ENCODE measurements at places on chromosomes 3 and 15.

GRCh38 chr3:72573051-72573450 lies 275.2 kb downstream of the SHQ1 start:
- DNase-seq, result no peak

DNA sequence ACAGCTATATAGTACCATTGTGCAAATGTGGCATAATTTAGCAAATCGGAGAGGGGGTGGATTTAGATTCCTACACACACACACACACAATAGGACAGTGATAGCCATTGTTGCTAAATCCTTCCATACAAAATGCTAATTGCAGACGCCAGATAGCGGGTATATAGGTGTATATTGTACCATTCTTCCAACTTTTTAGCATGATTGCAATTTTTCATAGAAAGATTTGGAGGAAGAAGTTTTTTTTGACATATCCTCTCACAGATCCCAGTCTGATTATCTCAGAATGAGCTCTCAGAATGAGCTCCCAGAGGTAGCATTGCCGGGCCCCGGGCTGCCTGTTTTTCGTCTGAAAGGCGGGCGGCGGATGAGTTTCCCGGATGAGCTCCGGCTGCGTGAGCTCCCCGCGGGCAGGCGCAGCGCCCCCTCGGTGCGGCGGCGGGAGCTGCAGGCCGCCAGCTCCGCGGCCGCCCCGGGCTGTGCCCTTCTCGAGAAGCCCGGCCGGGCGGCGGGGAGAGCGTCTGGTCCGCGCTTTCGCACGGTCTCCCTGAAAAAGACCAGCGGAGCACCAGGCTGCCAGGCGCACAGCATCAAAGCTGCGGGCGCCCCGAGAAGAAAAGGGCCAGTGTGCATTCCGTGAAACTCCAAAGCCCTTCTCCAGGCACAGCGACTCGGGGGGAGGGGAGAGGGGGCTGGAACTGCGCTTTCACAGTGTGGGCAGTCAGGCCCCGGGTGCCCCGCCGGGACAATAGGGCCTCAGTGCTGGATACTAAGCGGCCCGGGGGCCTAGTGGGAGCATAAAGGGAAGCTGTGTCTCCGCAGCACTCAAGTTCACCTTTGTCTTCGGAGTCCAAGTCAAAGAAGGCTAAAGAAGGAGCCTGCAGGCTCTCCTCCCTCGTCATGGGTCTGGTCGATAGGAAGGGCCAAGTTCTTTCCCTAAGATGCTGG lies 12.0 kb upstream of the SHC4 start:
- peak; percentile 33 for DNase-seq

GRCh38 chr15:55695432-55695831 lies 47.5 kb downstream of the PRTG start:
- no peak for DNase-seq

DNA sequence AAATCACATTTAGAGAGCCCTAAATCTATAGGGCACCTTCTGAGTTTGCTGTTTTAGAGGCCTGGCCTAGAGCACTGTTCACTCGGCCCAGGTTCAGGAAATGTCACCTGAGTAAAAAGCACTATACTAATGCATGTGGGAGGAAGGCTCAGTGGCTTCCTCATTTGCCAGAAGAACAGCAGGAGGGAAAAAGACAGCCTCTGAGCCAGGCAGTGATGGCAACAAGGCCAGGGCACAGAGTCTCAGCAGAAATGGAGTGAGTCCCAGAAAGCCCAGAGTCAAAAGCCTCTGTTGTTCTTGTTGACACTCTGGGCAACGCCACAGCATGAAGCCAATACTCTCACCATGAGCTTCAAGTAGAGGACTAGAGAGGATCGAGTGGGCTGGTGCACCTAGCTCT lies 25.9 kb downstream of the LTF start:
- no peak for DNase-seq

DNA sequence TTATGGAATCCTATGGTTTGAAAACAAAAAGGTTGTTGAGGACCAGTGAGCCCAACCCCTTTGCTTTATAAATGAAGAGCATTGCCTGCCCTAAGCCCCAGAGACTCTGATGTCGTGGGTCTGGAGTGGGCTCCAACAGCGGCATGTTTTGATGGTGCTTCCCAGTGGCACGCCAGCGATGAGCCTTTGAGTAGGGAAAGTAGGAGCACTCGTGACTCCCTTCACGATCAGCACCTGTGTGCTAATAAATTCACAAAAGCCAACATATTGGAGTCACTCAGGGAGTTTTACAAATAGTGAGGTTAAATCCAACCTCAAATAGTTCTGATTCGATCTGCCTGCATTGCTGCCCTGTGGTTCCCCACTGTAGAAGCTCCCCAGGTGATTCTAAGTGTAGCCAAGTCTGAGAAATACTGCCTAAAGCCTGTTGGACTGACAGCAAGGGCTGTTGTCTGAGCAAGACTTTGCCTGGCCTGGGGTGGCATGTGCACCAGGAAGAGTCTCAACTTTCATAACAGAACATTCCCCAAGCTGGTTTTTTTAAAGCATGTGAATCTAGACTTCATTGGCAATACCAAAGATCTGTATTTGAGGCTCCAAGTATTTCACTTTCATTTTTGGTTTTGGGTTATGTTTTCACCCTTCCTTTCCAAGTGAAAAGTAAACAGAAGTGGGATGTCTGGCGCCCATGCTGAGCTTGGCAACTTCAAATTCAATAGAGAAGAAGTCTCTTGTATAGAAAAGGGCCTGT lies 9.9 kb downstream of the CCR5 start:
- DNase-seq, result no peak

DNA sequence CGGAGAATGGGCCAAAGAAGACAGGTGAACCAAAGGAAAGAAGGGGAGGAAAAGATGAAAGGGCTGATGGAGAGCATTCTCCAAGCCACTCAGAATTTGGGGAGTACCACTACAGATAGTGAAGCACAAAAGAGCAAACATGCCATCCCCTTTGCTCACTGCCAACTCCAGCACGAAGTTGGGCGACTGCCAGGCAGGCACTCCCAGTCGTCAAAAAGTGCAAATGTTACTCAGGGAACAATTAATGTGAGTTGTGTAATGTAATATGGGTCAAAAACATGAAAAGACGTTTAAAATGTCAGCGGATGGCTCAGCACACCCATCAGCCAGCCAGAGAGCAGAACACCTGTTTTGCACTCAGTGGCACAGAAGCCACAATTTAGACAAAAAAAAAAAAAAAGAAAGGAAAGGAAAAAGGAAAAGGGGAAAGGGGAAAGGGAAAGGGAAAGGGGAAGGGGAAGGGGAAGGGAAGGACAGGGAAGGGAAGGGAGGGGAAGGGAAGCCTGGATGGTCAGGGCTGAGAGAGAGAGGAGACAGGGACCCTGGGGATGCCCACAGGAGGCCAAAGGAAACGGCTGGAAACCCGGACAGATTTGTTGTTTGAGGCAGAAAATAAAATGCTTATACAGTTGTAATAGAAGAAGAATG lies 82.7 kb downstream of the COL8A1 start:
- no peak for DNase-seq

DNA sequence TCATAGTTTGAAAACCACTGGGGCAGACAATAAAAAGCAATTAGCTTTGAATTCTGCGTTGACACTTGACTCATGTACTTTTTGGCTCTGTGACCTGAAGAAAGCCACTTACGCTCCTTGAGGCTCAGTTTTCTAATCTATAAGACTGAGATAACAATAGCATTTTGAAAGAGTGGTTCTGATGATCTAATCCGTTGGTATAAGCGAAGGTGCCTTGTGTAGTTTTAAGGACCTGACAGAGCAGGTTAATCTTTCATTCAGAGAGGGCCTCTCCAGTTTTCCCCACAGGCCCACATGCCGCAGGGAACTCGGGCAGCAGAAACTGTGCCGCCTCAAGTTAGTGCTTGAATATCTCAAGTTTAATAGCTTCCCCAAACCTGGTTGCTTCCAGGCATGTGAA lies 306.0 kb upstream of the GBE1 start:
- no peak for DNase-seq

- no peak for DNase-seq
These were observed 193.4 kb upstream of the RASGRP1 start for GRCh38 chr15:38758043-38758442.

DNA sequence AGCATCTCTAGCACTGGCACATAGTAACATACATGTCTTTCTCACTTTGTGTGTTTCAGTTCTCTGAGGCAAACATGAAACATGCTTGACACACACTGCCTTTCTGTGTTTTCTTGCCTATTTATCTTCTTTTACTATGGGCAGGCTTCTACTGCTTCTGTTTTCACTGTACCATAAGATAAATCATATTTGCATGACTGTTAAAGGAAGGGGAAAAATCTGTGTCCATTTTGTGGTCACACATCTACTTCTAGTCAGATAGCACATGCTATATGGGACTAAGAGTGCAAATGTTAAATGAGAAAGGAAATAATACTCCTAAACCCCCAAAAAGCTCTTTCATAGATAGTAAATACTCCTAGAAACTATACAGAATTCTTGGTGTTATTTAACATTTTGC lies 386.4 kb downstream of the ZBTB20 start:
- DNase-seq, result no peak

GRCh38 chr15:42595626-42596240 lies 20.3 kb downstream of the STARD9 start:
- no peak for DNase-seq

- no peak for DNase-seq
These were observed 26.8 kb downstream of the ESYT3 start for GRCh38 chr3:138461246-138461645.

DNA sequence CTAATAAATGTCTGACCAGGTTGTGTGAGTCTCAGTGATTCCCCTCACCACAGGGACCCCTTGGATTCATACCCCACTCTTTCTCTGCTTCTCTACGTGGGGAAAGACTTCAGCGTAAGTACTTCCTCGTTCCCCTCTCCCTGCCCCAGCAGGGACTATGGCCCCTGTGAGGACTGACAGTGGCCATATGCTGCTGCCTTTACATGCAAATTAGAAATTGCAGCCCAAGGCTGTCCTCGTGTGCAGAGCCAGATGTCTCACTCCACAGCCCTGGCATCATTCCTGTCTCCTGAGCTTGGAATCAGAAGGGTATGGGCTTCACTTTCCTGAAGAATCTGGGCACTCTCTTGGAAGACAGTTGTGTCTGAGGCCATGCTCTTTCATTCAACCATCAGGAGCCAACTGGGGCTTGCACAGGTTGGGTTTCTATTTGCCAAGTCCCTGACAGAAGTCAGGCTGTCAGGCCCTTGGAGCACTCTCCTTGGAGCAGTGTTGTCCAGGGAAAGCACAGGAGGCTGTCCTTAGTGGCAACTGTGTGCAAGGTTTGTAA lies 30.5 kb upstream of the IQCF2 start:
- no peak for DNase-seq

DNA sequence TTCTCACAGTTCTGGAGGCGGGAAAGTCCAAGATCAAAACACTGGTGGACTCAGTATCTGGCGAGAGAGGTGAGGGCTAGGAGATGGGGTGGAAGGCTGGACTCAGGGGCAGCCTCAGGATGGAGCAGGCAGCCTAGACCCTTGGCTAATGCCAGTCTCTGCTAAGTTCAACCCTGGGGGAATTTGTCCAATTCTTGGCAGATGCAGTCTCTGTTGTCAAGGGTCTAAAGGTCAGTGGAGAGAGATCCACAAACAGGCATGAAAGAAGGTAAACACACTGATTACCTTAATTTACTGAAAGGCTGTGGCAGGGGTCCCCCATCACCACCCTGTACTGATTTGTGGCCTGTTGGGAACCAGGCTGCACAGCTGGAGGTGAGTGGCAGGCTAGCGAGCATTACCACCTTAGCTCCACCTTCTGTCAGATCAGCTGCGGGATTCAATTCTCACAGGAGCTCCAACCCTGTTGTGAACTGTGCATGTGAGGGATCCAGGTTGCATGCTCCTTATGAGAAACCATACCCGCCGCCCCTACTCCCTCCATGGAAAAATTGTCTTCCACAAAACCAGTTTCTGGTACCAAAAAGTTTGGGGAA lies 32.5 kb upstream of the RHCG start:
- DNase-seq, result no peak

GRCh38 chr3:128263946-128264345 lies 110.7 kb downstream of the EEFSEC start:
- DNase-seq, result no peak

DNA sequence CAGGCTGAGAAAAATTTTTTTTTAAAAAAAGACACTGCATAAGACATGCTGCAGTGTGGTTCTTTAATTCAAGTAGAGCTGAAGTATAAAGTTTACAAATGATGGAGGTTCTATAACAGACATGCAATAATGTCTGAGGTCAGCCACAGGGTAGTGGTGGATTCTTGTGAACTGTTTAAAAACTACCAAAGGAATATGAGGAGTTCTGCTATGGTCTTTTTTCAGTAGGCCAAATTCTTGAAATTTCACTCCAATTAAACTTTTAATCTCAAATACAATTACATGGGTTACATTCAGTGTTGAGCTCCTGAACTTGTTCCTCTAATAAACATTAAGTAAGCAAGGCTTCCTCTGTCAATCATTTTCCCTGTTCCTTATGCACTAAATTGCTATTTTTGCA lies 122.7 kb downstream of the PLD1 start:
- no peak for DNase-seq

GRCh38 chr3:15367059-15367458 lies 34.7 kb upstream of the SH3BP5 start:
- DNase-seq, result no peak

DNA sequence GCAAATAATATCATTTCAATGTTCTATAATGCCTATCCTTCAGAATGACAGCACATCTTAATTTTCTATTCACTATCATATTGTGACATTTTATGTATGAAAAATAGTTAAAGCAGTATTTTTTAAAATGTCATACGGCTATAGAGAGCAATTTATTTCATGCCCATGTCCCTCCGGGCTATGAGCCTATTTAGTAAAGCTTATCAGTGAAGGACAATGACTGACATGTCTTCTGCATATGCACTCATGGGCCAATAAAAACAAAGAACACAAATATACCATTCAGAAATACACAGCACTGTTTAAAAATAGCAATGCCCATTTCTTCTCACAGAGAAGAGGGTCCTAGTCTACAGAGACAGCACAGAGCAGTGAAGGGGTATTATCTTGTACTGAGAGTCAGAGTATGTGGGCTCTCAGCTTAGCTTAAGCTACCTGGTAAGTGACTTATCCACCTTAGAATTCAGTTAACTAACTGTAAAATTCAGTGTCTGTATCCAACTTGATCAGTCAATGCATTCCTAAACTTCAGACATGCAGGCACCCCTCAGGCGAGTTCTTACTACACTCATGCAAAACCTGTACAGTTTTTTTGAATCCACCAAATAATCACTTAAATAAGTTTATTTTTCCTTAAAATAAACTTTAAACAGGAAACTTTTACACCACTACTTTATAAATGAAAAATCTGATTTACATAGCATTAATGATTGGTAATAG lies 9.0 kb downstream of the GOLIM4 start:
- DNase-seq, result no peak
